ENCODE measurements at places on chromosomes 13 and 19.

DNA sequence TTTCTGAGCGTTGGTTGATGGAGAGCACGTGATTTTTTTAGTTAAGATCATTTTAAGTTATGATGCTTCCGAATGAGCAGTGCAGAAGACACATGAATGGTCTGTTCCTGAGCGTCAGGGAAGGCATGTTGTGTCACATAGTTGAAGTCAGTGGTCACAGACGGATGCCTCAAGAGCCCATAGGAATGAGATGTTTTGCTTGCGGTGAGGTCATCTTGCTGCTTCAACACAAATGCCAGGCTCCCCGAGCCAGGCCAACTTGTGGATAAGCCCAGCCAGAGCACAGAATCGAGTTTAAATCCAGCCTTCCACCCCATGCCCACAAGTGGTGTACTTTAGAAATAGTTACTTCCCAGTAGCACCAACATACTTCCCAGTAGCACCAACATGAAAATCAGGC is 5.4 kb downstream of the UPF3A start:
- no peak for DNase-seq

GRCh38 chr13:72983085-72983768 is 75.6 kb upstream of the KLF5 start:
- DNase-seq = no peak

DNA sequence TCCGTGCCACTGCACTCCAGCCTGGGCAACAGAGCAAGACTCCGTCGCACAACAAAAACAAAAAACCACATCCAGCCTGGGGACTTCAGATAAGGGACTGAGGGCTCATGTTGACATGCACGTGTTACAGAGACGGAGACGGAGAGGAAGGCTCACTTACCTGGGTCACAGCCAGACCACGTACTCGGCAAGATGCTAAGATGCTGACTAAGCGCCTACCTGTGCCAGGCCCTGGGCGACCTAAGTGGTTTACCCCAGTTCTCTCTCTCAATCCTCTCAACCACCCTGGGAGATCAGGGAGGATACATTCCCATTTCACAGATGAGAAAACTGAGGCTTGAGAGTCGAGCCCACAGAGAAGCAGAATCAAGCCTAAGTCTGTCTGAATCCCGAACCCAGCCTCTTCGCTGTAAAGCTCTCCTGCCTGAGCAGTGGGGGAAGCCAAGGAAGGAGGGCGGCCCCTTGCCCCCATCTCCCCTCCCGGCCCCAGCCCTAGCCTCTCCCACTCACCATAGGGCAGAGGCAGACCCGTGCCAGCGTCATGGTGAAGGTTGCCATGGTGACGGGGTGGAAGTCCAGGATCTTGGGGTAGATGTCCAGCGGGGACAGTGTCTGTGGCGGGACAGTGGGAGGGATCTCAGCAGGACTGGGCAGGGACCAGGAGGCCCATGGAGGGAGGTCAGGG is 13.5 kb downstream of the ERCC2 start:
- DNase-seq = no peak

- DNase-seq = no peak
Observed at GRCh38 chr13:76756451-76756850, 129.8 kb downstream of the KCTD12 start.

GRCh38 chr19:8163759-8164158 is 14.4 kb upstream of the FBN3 start:
- DNase-seq = no peak

DNA sequence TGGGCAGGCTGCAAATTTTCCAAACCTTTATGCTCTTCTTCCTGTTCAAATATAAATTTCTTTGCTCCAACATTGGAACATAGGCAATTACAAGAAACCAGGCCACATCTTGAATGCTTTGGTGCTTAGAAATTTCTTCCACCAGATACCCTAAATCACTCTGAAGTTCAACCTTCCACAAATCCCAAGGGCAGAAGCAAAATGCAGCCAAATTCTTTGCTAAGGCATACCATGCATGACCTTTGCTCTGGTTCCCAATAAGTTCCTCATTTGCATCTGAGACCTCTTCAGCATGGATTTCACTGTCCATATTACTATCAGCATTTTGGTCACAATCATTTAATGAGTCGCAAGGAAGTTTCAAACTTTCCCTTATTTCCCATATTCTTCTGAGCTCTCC is 130.9 kb downstream of the DIAPH3 start:
- no peak for DNase-seq

DNA sequence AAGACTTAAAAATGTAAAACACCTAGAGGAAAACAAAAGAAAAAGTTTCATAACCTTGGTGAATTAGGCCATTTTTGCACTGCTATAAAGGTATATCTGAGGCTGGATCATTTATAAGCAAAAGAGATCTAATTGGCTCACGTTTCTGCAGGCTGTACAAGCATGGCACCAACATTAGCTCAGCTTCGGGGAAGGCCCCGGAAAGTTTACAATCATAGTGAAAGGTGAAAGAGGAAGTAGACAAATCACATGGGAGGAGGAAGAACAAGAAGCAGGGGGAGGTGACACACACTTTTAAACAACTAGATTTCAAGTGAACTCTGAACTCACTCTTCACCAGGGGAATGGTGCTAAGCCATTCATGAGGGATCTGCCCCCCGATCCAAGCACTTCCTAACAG is 1358.5 kb upstream of the PCDH9 start:
- no peak for DNase-seq

DNA sequence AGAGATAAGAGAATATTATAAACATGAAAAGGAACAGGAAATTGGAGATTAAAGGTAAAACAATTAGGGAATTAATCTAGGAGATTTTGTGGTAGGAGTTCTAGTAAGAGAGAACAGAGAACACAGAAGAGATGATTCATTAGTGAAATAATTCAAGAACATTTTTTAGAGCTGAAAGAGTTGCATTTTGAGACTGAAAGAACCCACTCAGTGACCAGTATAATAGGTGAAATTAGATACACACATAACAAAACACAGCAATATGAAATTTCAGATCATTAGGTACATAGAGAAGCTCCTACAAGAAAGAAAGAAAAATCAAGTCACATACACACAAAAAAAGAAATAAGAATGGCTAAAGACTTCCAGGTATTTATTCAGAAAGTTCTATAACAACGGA is 144.0 kb downstream of the CYSLTR2 start:
- no peak for DNase-seq

DNA sequence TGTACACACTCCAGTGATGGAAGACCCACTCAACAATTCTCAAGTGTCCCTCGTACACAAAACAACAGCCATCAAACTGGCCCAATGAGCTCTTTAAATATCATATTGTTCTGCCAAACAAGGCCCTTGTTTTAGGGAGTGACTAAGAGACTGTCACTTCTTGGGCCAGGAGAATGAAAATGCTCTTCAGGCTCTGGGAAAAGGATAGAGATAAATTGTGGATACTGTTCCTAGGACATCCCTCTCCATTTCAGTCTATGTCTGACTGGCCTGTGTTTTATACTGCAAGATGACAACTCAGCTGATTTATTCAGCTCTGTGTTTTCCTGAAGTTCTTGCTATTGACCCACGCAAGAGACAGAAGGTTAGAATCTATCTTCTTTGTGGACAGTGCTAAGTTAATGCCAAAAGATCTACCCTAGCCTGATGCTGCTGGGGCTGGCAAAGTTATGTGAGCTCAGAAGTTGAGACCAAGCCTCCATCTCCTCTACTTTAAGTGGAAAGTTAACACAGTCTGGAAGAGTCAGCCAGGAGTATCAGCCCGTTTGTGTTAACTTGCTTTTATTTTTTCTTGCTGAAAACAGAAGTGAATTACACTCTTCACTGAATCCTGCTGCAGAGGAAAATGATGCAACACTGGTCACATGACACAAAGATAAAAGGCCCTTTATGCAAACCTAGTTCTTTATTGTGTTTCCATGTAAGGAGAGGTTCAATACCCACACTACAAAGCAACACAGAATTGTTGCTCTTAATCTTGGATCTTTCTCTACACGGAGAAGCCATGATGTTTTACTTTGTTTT is 14.6 kb downstream of the FRY start:
- DNase-seq = no peak

DNA sequence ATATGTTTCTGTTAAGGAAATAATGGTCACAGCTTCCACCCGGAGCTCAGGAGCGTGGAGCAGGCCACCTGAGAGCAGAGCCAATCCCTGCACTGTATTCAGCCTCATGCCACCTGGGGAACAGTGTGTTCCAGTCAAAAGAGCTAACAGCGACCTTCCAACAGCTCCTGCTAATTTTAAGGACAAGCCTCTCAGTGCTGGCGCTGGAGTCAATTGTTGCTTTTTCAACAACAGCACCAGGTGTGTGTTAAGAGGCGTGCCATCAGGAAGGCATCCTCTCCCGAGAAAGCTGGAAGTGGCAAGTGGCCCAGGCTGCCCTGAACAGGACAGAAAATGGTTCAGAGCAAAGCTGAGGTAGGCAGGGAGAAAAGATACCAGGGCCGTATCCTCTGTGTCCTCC is 102.0 kb downstream of the CACNA1A start:
- DNase-seq = no peak
